ENCODE measurements at places on chromosomes 11 and 22.
A peak's percentile ranks its signal among the peaks of the same experiment; 100 is the strongest.

GRCh38 chr22:36287881-36288515 lies 35.1 kb downstream of the APOL1 start:
- no peak for DNase-seq

- DNase-seq = peak; percentile 43
Observed at GRCh38 chr22:39518996-39519680, 1.2 kb upstream of the ATF4 start.

GRCh38 chr11:11845551-11845950 lies 3.8 kb downstream of the USP47 start:
- no peak for DNase-seq

DNA sequence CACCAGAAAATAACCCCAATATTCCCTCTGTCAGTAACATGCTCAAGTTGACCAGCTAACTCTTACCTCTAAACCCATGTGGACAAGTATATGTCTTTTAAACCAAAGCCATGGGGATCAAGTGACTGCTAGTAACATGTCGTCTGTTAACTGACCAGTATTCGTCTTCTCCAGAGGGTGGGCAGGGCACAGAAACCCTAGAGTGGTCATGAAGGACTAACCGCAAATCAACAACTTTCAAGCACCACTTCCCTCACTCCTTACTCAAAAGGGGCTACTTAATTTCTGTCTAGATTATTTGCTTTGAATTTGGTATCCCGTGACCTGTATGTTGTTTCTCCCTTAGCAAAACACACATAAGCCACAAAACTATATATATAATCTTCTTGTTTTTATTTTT lies 293.2 kb downstream of the SWAP70 start:
- no peak for DNase-seq

DNA sequence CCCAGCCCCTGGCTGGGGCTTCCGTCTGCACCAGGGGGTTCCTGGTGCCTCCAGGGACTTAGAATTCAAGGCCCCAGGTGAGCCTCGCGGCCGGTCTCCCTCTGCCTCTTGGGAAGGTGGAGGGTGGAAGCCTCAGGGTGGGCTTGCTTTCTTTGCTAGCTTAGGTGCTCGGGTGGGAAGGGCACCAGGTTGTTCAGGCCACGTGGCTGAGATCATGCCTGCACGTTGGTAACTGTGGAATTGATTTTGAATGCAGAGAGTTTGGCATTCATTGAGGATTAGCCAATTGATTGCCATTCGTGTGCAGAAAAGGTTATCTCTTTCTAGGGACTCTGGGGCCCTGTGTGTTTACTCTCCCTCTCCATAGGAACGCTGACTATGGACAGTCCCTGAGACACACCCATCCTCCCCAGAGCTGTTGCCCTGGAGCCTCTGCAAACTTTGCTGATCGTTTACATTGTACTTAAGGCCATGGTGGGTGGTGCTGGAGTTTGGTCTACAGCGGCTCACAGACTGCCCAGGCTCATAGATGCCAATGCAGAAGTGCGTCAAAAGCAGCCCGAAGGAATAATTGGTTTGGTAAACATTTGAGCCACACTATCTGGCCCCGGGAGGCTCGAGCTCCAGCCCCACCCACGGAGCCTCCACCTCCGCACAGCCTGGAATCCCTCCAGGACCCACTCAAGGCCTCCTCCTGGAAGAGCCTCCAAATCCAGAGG lies 1457.7 kb downstream of the BRD1 start:
- DNase-seq = no peak

DNA sequence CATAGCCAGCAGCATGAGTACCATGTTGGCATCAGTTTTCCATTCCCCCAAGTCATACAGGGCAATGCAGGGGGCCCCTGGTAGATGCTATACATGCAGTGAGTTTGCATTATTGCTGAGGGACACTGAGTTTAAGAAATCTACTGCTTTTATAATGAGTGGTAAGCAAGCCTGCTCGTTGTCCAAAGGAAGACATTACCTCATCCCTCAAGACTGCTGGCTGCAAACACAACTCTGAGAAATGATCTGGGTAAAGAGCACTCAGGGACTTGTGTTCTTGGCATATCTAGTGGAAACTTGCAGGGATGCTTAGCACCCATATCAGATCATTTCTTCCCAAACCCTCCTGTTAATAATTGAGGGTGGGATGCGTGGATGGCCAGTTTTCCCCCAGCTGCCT lies 77.9 kb downstream of the CWC15 start:
- DNase-seq = no peak

- DNase-seq = no peak
Observed at GRCh38 chr11:24422376-24422775, 74.5 kb upstream of the LUZP2 start.

DNA sequence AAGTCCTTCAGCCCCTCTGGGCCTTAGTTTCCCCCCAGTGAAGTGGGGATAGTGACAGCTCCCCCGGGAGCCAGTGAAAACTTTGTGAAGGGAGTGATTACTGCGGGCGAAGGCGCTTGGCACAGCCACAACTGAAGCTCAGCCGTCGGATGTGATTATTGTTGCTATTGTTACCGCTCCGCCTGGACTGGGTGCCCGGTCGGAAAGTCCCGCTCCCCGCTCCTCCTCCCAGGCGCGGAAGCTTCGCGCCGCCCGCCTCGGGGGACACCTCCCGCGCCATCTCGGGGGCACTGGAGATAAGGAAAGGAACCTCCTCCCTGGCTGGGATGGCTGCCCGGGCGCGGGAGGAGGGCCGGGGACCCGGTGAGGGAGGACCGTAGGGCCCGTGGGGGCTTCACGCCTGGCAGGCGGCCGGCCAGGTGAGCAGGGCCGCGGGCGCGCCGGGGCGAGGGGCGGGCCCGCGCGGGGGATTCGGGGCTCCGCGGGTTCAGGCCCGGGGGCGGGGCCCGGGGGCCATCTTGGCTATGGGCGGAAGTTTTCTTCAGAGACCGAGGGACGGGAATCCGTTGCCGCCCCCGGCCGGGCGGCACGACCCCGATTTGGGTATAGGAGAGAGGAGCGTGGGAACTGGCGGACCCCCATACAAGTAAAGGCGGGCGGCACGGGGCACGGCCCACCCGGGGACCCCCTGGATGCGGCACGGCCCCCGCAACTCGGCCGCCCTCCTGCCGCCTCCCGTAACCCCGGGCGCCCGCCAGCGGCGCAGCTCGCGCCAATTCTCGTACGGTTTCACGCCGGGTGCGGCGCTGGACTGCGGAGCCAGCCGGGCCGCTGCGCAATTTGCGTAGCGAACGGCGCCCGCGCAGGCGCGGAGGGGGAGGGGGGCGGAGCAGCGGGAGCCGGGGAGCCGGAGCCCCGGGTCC lies at the start of gene GPR137:
GPR137 (plus strand) TSS at position 887 of the 923 bp plus-strand sequence. CDS start 677 bp downstream, outside the sequence.
- DNase-seq = peak; percentile 71

- DNase-seq = no peak
Observed at GRCh38 chr11:132773751-132774150, 758.5 kb downstream of the OPCML start.

GRCh38 chr11:68343761-68344256 lies 31.4 kb downstream of the LRP5 start:
- DNase-seq = no peak

GRCh38 chr11:87976009-87976408 lies 199.2 kb downstream of the RAB38 start:
- DNase-seq = no peak

DNA sequence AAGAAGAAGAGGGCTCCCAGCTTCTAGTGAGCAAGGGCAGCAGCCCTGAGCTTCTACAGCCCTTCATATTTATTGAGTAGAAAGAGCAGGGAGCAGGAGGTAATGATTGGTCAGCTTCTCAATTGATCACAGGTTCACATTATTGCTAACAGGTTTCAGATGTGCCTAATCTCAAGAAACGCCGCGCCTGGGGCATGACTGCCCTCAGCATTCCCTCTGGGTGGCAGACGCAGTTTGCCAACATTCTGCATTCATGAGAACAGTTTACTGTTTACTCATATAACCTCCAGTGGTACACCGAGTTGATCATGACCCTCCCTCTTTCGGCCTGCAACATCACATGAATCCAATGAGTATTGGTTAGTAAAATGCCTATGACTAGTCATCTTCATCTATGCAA lies 4.7 kb upstream of the ZNF74 start:
- DNase-seq = no peak
